ENCODE measurements at places on chromosomes 2 and 18. TPM values are rescaled to one million over a fixed set of nuclear protein-coding genes. Genes with fewer than 3 reads are reported as not detected.

GRCh38 chr2:4354678-4355077 lies 651.3 kb downstream of the DCDC2C start:
- peak; percentile 87 for DNase-seq

Gene SLC19A3
- total RNA-seq: 2.3 TPM

GRCh38 chr2:70553584-70554337 lies at the start of gene TGFA:
TSS of gene TGFA (minus strand) at chr2:70553826. CDS start at chr2:70553767, 59 bp downstream.
- DNase-seq: peak; percentile 94

- DNase-seq: peak; percentile 81
These were observed 100.7 kb upstream of the STK39 start for GRCh38 chr2:168348076-168348475.

GRCh38 chr2:185979546-185980071 lies 241.0 kb downstream of the FSIP2 start:
- no peak for DNase-seq

Gene MYO7B
- not detected for total RNA-seq

GRCh38 chr18:44592639-44593038 lies 88.0 kb upstream of the SETBP1 start:
- DNase-seq: no peak

Gene KCNG2
- 0.15 TPM for total RNA-seq

Gene DNAH7
- total RNA-seq: 0.09 TPM

Gene NYAP2
- not detected for total RNA-seq

GRCh38 chr18:79904357-79905147 lies 46.9 kb downstream of the SLC66A2 start:
- peak; percentile 18 for DNase-seq

Gene PDIA6
- total RNA-seq: 301 TPM

GRCh38 chr2:161990741-161991140 lies 83.3 kb downstream of the DPP4 start:
- no peak for DNase-seq

Gene TGFA
- 3.3 TPM for total RNA-seq

Gene UGT1A10
- total RNA-seq: not detected

Gene RBFA
- 42.5 TPM for total RNA-seq

DNA sequence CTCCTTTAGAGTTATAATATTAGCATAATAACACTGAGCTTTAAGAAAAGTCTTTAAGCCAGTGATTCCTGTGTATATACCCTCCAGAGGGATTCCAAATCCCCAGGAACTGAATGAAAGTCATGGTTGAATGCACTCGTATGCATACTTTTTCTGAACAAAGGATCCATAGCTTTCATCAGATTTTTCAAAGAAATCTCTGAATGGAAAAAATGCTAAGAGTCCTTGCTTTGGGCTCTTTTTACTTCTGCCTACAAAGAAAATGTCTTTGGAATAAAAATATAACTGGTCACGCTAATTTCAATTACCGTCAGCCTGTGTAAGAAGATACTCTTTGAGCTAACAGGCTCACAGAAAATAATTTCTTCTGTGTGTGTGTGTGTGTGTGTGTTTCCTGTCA lies 939.5 kb downstream of the ERBB4 start:
- DNase-seq: no peak

Gene TFPI
- total RNA-seq: 5.8 TPM

Gene UGT1A5
- not detected for total RNA-seq

DNA sequence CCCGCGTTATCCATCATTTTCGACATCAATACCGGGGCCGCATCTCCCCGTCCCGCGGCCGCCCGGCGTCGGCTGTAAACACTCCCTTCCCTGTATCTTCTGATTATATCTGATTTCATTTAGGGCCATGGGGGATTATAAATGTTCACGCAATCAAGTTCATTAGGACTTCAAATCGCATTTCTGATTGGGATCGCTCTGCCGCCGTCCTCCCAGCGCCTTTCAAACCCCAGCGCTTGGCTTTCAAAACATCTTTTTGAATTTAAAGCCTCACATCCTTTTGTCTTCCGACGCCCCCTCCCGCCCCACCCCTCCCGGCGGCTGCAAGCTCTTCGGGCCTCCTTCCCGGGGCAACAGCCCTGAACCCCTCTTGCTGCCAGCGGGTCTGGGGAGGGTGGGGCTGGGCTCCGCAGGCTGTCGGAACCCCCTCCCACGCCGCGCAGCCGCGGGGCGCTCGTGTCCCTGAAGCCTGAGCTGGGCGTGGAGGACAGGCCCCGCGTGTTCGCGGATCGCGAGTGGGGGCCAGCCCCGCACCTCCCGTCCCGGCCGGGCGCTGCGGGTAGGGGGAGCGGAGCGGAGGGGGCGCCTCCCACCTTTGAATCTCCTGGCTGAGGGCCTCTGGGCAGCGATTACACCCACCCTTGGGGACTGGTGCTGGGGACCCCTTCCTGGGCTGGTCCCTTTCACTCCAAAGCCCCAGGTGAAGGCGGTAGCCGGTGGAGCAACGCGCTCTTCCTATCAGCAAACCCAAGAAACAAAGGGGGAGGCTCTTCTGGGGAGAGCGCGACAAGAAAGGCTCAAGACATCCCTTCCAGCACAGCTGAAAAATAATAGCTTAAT lies 11.3 kb upstream of the GBX2 start:
- peak; percentile 57 for DNase-seq

Gene CHPF
- total RNA-seq: 45.1 TPM

GRCh38 chr18:30754846-30755245 lies 287.7 kb downstream of the DSC3 start:
- DNase-seq: no peak

DNA sequence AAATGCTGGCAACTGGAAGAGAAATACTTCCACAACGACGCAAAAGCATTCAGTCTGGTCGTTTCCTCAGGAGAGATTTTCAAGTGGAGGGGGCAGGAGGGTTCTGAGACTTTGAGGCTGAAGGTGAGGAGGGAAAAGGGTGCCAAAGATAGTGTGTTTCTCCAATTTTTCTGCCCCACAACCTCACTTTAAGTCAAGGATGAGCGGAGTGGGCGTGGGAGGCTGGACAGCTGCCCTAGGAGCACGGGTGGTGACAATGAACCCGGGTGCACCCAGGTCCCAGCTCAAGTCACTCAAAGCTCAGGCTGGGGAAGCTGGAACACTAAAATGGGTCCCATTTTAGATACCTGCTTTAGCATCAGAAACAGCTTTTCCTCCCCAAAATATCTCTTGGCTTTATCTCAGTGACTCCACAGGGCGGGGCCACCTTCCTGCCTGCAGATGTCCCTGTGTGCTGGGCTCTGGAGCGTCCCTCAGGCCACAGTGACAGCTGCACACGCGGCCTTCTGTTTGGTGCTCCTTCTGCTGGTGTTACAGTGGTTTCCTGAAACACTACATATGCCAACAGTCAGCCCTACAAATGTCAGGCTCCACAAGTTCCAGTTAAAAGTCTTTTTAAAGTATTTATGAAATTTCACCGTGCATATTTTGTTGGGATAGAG lies 1.4 kb upstream of the MBP start:
- DNase-seq: no peak

GRCh38 chr2:25165992-25166875 lies 2.1 kb downstream of the POMC start:
- peak; percentile 79 for DNase-seq

GRCh38 chr2:36352701-36353100 lies 2.9 kb upstream of the CRIM1 start:
- no peak for DNase-seq

DNA sequence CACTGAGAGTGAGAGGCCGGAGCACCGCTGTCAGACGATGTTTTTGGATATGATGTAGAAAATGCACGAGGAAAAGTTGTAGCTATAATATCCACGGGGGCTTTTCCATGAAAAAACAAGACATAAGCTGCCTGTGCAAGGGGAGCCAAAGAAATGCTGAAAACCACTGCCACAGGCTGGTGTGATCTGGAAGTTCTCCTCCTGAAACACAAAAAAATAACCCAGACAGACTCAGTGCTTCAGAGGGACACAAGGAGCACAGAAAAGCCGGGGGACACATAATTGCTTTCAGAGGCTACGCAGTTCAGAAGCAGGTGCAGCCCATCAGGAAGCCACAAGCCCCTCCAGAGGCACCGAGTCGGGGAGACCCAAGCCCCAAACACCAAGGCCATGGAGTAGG lies 98.2 kb downstream of the ZNF516 start:
- DNase-seq: no peak

DNA sequence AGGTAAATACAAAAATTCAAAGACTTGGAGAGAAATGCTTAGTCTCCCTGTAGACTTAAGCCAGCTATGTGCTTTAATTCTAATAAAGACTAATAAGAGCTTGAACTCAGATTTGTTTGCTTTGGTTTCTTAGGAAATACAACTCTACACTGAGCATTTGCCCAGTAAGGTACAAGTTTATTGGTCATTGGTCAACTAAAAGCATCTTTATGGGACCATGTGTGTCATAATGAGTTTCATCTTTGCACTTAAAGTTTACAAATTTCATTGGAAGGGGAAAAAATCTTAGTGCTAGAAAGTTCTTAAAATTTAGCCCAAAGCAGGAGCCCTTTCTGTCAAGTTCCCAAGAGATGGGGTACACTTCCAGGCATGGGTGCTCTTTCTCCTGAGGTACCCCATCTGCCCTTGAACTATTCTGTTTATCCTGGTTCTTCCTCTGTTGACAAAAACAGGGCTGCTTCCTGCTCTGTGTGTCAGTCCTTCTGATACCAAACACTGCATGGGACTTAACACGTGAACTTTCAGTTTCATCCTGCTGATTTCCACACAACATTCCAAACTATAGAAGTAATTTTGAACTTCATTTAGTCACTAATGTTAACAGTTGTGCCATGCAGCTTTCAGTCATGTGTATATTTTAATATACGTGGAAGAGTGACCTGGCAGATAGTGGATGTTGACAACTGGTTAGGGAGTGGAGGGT lies 200.2 kb downstream of the TPGS2 start:
- no peak for DNase-seq

DNA sequence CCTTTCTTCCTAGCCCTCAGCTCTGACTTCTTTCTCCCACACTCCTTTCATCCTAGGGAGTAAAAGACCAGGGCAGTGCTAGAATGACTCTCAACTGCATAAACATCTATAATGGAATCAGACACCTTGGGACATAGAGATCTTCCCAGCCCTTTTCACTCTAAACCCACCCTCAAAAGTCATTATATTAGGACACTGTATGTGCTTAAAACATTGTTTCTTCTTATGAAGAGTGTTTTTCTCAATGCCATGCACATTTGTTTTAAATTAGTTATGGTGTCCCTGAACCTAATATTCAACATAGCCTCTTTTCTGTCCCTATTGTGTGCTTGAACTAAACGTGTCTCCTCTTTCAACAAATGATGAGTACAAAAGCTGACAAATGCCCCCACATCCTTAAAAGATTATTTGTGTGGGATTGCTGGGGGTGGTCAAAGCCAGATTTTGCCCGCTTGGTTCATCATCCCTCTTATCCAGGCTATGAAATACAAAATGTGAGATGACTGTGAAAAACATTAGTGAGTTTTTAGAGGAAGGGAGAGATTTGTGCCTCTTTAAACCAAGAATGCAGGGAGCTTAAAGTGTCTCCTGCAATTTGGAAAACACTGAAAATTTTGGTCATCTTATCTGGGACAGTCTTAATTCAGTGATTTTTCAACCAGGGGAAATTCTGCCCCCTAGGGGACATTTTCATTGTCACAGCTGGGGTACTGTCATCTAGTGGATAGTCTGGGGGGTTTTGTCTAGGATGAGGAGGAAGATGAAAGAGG lies 29.0 kb downstream of the SERPINB5 start:
- DNase-seq: peak; percentile 42
